ENCODE measurements at places on chromosomes 7 and 10.

DNA sequence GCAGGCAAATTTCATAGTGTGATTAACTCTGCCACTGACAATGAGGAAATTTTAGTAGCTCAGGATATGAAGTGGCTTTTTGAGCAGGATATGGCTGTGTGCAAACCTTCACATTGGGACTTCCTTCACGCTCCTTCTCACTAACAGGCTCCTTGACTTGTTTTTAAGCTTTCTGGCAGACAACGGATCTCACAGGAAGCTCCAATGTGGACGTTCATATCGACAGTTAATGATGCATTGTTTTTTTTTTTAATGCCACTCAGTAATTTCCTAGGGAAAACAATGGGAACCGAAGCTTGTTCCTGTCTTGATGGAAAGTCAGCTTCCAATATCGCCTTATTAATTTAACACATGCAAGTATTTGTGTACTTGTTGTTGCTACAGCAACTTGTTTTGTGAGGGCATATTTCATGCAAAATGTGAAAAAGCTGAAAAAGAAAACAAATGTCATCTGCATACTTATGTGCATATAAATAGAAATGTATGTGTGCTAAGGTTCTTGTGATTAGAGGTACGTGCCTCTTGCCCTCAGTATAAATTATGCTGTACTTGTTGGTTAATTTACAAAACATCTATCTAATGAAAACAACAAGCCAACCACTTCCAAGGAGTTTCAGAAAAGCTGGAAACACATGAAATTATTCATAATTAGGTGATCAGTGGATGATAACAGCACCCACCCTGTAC is 84.7 kb downstream of the NRP1 start:
- DNase-seq = no peak

GRCh38 chr10:48536156-48536500 is 68.7 kb downstream of the ARHGAP22 start:
- no peak for DNase-seq

GRCh38 chr7:95867309-95867708 is 95.0 kb downstream of the DYNC1I1 start:
- no peak for DNase-seq

DNA sequence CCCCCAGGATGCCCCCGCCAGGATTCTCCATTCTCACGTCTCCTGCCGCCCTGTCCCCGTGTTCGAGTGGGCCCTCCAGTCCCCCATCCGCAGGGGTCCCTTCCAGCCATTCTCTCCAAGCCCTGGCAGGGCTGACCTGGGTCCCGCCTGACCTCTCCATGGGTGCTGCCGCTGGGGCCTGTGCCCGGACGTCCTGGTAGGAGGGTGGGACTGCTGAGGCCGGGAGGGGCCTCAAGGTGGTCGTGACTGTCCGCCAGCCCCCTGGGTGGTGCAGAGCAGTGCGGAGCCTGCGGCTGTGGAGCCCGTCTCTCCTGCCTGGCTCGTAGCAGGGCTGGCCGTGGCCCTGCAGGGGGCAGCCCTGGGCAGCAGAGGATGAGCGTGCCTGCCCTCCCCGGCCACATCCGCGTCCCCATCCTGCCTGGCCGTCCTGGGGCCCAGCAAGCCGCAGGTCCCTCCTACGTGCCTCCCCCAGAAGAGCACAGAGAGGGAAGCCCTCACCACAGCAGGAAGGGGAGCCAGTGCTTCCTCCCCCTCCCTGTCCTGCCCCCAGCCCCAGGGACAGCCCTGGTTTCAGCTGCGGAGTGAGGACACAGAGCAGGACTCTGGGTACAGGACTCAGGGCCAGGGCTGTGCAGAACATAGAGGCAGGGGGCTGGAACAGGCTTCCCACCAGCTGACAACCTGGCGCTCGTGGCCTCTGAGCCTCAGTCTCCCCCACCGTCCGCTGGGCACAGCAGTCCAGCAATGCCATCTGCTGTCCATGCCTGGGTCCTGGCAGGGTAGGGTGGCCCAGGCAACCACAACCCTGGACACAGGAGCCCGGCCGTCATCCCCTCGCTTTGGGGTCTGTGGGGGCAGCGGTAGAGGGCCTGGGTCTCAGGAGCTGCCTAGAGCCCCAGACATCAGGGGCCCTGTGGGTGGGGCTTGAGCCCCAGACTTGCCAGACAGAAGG is 1.5 kb upstream of the GRIFIN start:
- DNase-seq = peak; percentile 47

- peak; percentile 41 for DNase-seq
These were observed 141.7 kb upstream of the PFKP start for GRCh38 chr10:2925631-2926030.

Measured in fibroblast of skin of abdomen (primary cell).